Ureter (tissue), 1 donor: ENCODE measurements at places on chromosomes 11 and 22.
A peak's percentile ranks its signal among the peaks of the same experiment; 100 is the strongest.

DNA sequence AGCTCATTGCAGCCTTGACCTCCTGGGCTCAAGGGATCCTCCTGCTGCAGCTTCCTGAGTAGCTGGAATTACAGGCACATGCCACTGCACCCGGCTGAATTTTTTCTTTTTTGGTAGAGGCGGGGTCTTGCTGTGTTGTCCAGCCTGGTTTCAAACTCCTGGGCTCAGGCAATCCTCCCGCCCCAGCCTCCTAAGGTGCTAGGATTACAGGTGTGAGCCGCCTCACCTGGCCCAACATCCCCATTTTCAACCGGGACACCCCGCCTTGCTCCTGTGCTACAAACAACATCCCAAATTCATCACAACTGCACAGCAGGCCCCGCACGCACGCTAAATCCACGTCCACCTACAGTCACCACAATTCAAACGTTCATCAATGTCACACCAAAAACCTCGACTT lies 61.0 kb downstream of the ARFGAP3 start:
- no peak for DNase-seq

DNA sequence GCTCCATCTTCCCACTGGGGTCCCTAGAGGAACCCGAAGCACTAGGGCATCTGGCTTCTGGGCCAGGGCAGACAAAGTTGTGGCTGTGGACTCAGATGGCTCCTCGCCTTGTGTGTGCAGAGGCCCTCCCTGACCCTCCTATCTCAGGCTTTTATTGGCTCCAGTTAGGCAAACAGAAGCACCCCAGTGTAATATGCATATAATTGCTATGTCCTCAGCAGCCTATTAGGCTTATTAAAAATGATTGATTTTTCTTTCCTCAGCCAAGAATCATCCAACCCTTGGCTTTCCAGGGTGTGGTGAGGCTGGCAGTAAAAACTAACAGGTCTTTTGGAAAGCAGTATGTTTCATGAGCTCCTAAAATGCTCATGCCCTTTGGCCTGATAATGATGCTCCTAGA lies 22.3 kb downstream of the UPB1 start:
- DNase-seq = no peak

DNA sequence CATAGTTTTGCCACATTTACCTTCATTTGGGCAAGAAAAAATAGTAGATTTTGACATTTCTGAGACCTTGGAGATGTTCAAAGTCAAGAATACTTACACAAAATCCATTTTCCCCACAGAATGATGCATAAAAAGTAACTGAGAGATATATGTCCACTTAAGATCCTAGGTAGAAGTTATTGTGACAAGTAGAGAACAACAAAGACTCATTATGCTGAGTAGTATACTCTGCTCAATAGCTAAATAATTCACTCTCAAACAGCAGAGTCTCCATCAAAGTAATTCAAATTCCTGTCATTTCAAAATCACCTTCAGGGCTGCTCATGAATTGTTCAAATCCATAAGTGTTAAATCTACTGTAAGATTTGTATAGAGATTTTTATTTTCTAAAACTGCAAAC lies 35.3 kb downstream of the IMMP1L start:
- no peak for DNase-seq

GRCh38 chr11:119378851-119379465 lies 2.5 kb downstream of the USP2 start:
- DNase-seq = no peak

DNA sequence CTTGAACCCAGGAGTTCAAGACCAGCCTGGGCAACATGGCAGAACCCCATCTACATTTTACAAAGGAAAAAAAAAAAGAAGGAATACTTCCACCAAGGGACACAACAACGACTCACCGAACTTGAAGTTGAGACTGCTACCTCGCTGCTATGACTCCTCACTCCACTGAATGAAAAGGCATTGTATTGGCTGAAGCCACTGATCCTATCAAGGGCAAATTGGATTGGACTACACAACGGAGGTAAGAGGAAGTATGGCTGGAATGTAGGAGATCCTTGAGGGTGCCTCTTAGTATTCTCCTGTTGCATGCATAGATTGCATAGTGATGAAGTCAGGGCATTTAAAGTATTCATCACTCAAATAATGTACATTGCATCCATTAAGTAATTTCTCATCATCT lies 97.9 kb downstream of the CWF19L2 start:
- DNase-seq = no peak

GRCh38 chr22:22042009-22042408 lies 59.4 kb upstream of the TOP3B start:
- no peak for DNase-seq

DNA sequence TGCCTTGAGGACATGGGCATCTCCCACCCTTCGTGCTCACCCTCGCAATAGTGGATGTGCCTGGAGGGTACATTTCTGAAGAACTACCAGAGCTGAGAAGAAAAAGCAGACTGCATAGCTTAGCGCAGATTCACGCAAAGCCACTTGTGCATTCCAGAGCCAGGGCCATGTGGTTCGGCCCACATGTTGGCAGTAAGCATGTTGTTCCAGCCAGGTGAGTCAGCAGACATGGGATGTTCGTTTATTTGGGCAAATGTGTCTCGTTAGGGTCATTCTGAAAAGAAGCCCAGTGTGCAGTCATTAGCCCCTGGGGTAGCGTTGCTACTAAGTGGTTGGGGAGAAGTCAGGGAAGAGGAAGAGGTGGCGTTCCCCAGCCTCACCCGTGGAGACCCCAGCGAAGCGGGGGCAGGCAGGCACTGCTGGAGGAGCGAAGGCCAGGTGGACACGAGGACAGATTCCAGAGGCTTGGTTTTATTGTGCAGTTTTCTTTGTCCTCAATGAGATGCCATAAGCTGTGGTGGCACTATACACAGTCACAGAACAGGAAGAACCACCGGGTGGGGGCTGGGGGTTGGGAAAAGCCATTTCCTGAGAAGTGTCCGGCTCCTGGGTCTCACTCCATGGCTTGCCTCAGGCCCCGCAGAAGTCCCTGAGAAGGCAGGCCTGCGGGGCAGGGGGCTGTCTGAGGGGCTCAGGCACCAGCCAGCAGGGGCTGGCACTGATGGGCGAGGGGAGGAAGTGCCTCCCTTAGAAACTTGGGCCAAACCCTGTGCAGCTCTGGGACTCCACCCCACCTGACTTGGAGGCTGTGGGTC lies 5.0 kb downstream of the THY1 start:
- DNase-seq = no peak

DNA sequence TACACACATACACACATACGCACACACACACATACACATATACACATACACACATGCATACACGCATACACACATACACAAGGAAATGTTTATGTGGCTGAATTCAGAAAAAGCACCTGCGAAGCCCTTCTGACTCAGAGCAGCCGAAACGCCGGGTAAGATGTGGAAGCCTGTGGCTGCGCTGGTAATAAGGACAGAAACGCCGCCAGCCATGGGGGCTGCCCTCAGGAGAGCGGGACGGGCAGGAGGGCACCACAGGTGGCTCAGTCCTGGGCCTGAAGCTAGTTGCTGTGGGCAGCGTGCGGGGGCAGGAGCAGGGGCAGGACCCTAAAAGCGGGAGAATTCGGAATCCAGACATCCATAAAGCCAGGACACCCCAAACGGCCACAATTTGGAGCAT lies 378.3 kb downstream of the BRD1 start:
- DNase-seq = no peak

- no peak for DNase-seq
These were observed 3.2 kb downstream of the GLB1L2 start for GRCh38 chr11:134334796-134335571.

DNA sequence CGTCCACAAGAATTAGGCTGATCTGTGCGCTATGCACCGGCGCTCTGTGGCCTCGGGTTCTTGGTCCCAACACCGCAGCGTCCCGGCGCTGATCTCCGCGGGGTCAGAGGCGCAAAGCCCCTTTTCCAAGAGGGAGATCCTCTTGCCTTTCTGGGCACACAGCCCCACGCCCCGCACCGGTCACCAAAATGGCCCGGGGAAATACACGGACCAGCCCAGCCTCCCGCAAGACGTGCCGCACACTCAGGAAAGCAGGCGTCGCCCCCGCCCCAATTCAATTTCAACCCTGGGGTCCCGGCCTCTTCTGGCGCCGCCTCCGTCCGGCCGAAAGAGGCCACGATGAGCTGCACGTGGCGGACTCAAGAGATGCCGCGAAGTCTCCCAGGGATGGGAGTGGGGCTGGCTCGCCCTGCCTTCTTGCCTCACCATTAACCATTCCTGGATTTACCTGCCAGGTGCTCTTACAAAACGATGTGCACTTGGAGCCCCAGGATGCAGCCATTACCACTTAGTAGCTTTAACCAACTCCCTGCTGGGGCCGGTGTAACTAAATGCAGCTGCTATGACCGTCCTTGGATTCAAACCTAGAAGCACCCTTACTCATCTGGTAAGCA lies 10.5 kb downstream of the PIWIL3 start:
- no peak for DNase-seq

DNA sequence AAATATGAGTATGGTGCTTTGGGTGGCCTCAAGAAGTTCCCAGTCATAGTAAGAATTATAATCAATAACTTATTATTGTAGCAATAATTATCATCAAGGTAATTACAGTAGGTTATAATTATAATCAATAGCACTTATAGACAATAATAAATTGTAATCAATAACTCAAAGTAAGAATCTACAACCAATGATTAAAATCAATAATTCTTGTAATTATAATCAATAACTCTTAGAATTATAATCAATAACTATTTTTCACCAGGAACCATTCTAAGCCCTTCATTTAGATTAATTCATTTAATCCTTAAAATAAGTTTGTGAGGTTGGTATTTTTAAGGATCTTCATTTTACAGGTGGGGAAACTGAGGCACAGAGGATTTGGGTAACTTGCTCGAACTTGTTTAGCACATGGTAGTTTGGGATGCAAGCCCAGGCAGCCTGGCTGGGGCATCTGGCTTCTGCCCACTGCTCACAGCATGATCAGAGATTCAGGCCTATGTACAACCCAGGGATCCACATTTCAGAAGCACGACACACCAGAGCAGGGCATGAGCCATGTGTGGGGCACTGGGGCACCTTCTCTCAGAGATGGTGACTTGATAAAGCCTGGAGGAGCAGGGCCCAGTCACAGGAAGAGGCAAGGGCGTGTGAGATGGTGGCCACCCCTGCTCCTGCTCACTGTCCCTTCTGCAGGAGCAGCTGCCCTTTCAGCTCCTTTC lies 46.6 kb downstream of the SLC1A2 start:
- no peak for DNase-seq

GRCh38 chr11:105609832-105610781 lies at the start of gene GRIA4:
Gene GRIA4, plus strand, starts transcription at chr11:105610073. Its CDS starts 925 bp downstream, at chr11:105610998.
- no peak for DNase-seq

DNA sequence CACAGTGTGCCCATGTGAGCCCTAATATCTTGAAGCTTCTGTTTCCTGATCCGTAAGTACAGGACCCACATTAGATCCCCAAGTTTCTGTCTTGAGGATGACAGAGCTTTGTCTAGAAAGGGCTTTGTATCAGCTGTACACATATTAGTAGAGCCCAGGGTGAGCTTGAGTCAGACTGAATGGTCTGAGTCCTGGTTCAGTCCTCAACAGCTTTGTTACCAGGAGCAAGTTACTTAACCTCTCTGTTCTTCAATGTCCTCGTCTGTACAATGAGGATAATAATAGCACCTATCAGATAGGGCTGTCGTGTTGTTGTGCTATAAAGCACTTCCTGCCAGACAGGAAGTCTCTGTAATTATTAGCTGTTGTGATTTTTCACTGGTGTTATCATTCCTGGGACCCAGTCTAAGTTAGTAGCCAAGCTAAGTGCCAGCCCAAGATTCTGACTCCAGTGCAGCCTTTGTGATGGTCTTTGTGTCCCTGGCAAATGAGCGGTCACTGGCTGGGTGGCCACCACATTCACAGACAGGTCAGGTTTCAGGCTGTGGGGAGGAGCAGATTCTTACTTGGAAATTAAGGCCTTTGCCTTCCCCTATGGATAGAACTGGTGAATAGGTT lies 6.8 kb downstream of the TOM1 start:
- DNase-seq = no peak

DNA sequence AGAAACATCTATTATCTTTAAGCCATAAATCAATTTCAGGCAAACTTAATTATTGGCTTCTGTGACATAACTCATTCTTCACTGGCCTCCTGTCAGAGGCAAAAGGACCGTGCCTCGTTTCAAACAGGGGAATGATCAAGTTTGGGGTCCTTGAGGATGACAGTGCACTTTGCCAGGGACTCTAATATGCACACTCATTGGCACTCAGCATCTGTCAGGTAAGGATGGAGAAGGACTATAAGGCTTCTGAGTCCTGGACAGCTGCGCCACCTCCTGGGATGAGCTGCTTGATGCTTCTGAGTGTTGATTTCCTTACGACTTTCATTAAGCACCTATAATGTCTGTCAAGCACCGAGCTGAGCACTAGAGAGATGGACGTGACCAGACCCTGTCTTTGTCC lies 20.2 kb downstream of the BPIFC start:
- DNase-seq = no peak

DNA sequence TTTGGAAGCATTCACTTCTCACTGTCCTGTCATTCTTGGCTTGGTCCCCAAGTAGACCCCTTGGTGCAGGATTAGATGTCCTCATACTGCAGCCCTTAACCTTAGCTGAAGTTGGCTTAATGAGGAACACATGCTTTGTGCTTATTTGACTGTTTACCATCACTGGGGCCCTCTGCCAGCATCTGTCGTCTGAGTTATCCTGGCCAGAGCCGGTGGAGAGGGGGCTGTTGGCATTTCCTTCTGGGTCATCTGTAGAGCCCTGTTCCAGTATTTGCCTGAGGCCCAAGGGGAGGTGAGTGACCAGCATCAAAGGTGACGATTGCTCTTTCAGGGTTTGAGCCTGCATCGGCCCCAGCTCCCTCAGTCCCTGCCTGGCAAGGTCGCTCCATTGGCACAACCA lies 126.4 kb upstream of the RASSF10 start:
- no peak for DNase-seq

- no peak for DNase-seq
These were observed 85.2 kb upstream of the MYOD1 start for GRCh38 chr11:17633987-17634775.

DNA sequence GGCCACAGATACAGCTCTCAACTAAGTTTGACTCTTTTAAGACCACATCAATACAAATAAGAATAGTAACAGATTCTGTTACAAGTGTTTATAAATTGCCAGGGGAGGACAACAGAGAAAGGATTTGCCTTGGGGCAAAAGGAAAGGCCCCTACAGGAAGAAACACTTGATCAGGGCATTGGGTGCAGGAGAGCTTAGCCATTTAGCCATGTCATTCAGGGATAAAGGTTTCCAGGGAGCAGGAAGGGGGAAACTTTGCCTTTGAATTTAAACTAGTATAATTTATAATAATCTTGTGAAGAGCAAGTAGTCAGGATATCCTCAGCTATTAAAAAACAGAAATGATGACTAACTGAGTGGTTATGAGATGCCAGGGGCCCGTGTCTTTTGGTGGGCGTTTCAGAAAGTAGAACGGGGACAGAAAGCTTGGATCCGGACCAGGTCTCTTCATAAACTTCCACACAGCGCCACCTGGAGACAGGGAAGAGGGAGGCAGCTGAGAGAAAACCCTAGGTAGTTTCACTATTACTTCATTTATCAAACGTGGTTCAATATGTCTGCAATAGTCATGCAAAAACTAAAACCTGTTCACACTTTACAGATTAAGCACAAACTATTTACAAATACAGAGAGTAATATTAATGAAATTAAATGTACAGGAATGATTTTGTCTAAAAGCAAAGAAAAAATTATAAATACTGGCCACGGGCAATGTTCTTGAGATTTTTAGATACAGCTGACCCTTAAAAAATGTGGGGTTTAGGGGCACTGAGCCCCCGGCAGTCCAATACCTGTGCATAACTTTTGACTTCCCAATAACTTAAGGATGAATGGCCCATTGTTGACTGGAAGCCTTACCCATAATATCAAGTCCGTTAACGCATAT lies 11.0 kb upstream of the SLC5A4 start:
- peak; percentile 59 for DNase-seq

- DNase-seq = no peak
These were observed 117.8 kb downstream of the CCDC81 start for GRCh38 chr11:86492370-86493010.
